ENCODE measurements at places on chromosomes 1 and 21.

DNA sequence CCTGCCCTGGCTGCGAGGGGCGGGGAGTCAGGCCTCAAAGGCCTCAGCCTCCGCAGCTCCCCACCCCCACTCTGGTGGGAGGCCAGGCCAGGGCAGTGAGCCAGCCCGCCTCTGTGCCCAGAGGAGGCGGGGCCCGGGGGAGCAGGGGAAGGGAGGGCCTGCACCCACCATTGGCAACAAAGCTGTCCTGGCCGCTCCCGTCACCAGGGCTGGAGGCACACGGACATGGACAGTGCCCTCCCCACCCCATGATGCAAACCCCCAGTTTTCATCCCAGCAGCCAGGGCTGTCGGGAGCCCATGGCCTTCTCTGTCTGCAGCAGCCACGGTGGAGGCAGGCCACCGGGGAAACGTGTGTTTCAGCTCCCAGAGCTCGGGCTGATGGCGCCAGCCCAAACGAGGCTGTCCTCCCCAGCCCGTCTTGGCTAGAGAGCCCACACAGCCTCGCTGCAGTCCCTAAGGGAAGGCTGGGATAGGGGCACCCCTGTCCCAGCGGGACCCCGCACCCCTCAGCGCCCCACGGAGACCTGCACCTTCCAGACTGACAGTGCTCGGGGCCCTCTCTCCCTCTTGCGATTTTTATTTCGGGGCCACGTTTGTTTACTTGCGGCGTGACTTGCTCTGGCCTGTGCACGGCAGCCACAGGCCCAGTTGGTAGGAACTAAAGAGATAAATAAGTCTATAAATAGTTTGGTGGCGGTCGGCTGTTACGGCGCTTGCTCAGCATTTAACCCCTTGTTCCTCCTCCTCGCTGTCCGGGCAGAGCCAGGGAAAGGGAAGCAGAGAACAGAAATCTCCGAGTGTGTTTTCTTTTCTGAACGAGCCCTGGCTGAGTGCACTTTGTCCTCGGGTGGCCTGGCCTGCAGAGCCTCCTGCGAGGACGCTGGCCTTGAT, 101.8 kb downstream of the PRDM16 start:
- no peak for DNase-seq

DNA sequence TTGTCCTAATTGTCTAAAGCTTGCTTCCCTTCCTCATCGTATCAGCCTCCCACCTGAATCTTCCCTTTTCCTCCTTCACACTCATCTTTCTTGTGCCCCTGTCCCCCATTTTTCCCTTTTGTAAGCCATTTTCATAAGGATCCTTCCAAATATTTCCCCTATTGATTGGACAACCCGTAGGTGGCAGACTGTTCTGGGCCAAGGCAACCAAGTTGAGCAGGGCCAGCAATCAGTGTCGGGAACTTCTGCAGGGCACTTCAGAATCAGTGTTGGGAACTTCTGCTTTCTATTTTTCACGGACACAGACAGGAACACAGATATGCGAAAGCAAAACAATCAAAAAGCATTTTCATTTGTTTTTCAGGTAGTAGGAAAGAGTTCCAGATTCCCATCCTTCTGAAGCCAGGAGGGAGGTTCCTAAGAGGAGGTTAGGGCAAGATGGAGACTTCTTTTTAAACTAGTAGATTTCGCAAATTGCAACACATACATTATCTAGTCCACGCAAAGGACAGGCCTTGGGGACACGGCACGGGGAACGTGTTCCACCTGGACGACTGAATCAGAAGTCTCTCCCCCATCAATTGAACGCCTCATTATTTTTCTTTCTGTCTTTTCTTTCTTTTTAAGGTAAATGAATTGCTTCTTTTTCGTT, 691 bp upstream of the MPZL1 start:
- peak; percentile 24 for DNase-seq

DNA sequence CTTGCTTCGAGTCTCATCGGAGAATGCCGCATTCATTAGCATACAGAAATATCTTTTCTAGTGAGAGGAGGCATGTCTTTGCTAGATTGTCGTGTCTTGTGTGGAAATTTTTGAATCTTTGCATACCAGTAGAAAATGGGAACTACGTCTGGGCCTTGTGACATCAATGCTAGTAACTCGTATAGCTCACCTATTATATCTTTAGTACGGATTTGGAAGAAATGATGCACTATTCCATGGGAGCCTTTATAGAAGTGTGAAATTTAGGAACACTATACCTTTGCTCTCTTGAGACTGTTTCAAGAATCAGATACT, 835 bp downstream of the UHMK1 start:
- DNase-seq = no peak

GRCh38 chr21:31484219-31484618, 140.2 kb upstream of the TIAM1 start:
- no peak for DNase-seq

DNA sequence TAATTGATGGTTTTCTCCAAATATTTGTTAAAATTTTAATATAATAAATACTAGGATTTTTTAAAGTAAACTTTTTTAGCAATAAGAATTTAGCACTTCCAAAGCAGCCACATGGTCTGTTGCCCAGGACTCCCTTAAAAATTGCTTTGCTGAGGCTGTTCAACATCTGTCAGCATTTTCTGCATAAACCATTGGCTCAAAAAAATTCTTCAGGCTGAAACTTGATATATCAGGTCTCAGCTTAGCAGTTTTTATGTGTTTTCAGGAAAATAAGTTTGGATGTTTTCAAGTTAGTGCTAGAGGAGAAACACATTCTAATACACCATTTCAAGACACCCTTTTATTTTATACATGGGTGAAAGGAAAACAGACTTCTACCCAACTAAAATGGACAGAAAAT, 69.1 kb upstream of the C1orf105 start:
- DNase-seq = peak; percentile 20

DNA sequence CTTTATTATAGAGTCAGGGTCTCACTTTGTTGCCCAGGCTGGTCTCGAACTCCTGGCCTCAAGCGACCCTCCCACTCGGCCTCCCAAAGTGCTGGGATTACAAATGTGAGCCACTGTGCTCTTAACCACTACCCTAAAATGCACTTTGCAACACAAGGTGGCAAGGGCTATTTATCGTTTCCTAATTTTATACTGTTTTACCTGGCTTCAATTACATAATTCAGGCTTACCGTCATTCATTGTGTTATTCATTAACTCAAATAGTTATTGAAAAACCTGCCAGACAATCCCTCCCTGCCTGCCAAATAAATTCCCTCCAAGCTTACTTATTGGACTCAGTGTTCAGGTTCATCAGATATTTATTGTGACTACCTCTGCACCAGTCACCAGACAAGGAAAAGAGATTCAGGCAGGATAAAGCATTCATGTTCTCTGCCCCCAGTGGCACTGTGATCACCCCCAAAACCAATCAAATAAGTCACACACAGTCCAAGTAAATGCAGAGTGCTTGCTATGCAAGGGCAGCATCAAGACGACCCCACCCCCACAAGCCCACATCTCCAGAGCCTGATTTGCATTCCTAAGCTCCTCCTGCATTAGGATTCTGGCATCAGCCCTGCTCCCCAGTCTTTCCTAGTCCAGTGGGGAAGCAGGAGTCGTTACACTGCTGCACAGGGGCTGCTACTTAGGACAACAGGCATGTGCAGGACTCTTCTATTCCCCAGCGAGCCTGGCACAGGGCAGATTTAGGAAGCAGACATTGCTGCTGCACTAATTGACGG, 8.1 kb downstream of the PAQR7 start:
- no peak for DNase-seq

- DNase-seq = no peak
Measured at GRCh38 chr1:54115520-54115919, 37.3 kb downstream of the CDCP2 start.

All from AG09309 (cell line).